ENCODE measurements at places on chromosomes 7 and 10.

- no peak for DNase-seq
These were observed 973 bp downstream of the ATAD1 start for GRCh38 chr10:87816898-87817608.

DNA sequence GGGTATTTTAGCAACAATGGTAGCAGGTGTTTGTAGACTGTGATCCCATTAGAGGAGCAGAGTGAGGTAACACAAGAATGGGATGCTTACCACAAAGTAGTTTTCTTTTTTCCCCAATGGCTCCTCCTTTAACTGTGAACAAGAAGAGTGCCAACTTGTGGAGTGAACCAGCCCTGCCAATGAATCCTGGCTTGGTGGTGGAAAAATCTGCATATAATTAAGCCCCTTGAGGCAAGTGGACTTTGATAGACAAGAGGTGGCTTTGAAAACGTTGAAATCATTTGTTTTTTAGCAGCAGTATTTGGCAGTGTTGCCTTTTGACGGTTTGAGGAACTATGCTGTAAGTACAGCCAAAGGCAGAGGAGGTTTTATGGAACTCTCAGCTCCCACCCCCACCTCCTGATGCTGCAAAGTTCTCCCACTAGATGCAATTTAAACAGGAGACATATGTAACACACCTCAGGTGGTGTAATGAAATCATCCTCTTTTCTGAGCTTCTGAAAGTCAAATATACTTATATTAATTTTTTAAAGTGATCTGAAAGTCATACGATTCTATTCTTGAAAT is 295.6 kb downstream of the DPP6 start:
- no peak for DNase-seq

- no peak for DNase-seq
These were observed 1.2 kb downstream of the TBXAS1 start for GRCh38 chr7:139830292-139830691.

DNA sequence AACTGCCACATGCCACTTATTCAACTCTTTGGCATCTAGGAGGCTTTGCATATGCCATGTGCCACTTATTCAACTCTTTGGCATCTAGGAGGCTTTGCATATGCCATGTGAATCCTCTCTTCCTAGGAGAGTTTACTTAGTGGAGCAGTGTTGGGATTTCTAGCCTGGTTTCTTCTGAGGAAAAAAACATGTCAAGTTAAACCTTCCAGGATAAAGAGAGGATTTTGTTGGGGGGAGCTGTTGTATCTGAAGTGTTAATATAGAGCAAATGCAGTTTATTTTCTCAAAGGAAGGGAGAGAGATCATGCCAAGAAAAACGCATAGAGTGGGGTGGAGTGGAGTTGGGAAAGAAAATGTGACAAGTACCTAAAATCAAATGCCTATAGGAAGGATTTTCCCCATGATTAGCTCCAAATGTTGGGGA is 91.5 kb downstream of the MCU start:
- no peak for DNase-seq

GRCh38 chr10:110462166-110463095 is 35.3 kb upstream of the DUSP5 start:
- peak; percentile 6 for DNase-seq

GRCh38 chr10:97915346-97916131 is 65.9 kb downstream of the GOLGA7B start:
- DNase-seq: peak; percentile 56

DNA sequence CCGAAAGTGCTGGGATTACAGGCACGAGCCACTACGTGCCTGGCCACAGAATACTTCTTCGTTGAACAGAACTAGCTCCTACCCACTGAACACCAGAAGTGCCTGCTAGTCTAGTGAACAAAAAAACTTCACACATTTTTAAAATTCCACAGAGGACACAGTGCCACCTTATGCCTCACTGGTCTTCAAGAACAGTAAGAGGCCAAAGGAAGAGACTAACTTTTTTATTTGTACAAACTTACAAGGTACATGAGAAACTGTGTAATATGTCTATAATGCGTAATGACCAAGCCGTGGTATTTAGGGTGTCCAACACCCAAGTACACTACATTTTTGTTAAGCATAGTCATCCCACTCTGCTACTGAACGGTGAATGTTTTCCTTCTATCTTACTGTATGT is 144.4 kb upstream of the PTER start:
- no peak for DNase-seq

DNA sequence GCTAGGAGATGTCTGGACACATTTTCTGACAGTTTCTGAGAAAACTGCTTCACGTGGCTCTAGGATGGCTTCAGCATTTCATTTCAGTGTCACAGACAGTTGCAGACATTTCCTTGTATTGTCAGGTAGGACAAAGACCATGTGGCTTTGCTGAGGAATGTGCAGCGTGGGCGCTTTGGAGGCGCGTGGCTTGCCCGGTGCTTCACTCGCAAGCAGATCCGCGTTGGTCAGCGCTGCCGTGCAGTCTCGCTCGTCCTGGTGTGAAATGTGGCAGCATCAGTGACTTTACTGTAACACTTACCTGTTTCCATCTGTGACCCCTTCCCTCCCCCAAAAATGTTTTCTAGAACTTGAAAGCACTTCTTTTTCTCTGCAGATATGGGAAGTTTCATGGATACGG is 340.5 kb downstream of the SDK1 start:
- peak; percentile 69 for DNase-seq

- no peak for DNase-seq
These were observed 163.3 kb downstream of the SVIL start for GRCh38 chr10:29471544-29471859.

- no peak for DNase-seq
These were observed 4.4 kb downstream of the SPRN start for GRCh38 chr10:133420028-133420427.

GRCh38 chr7:45238806-45239205 is 81.2 kb downstream of the RAMP3 start:
- no peak for DNase-seq

GRCh38 chr7:82443547-82444219 is at the start of gene CACNA2D1:
CACNA2D1 (minus strand) TSS chr7:82443777.
- DNase-seq: peak; percentile 60

GRCh38 chr10:119705434-119705831 is 20.4 kb upstream of the INPP5F start:
- DNase-seq: no peak

All from upper lobe of left lung (tissue), 6 donors.